ENCODE measurements at places on chromosomes 7 and 10.

GRCh38 chr7:30080818-30081217 is 52.6 kb downstream of the PLEKHA8 start:
- DNase-seq = no peak

GRCh38 chr7:155694851-155695250 is 50.4 kb downstream of the RBM33 start:
- peak; percentile 35 for DNase-seq

- no peak for DNase-seq
Measured at GRCh38 chr10:48470893-48471805, 133.7 kb downstream of the ARHGAP22 start.

DNA sequence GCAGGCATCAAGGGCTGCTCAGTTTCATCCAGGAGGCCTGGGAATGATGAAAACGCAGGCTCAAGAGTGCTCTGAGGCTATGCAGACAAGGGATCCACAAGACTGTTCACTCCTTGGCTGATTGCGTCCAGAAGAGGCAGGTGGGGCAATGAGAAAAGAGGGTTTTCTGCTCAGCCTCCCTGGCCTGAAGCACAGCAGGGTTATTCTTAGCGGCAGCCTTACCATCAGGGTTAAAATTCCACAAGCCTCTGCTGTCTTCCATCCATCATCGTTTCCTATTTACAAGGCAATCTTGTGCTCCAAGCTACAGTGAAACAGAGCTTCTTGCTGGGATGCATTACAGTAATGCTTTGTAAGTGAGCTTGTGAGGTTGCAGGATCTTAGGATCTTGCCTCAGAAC is 129.4 kb upstream of the SHH start:
- DNase-seq = no peak

- peak; percentile 69 for DNase-seq
Measured at GRCh38 chr10:34178756-34179155, 636.3 kb downstream of the PARD3 start.

GRCh38 chr10:104548090-104548489 is 93.0 kb upstream of the SORCS3 start:
- DNase-seq = peak; percentile 20

DNA sequence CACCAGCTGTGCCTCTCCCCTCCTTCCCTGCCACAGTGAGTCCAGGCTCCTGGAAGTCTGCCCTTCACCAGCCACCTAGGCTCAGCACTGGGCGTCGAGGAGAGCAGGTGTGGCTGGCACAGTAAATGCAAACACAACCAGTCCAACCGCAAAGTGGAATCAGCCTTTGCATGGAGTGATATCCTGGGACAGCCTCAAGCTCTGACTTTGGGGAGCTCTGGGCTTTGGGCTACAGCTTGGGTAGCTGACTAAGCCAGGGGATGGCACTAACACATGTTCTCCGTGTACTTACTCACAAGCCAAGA is 312.4 kb downstream of the KCNMA1 start:
- no peak for DNase-seq

DNA sequence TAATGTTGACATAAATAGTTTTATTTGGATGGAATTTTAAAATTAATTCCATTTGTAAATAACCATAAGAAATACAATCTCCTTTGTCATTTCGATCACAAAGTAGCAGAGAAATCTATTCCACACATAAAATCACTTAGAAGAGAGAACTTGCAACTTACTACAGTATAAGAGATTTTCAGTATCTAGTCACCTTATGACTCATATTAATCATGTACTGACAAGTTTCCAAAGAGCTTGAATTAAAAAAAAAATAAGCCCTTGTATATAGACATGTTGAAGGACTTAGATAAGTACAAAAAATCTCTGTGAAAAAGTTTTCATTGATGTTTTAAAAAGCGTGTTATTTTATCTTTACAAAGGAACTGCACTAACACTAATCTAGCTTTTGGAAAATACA is 207.1 kb upstream of the ETV1 start:
- DNase-seq = peak; percentile 2

- DNase-seq = peak; percentile 54
Measured at GRCh38 chr10:14296065-14296709, 34.5 kb downstream of the FRMD4A start.

GRCh38 chr10:4022473-4022872 is 237.5 kb upstream of the KLF6 start:
- peak; percentile 10 for DNase-seq

DNA sequence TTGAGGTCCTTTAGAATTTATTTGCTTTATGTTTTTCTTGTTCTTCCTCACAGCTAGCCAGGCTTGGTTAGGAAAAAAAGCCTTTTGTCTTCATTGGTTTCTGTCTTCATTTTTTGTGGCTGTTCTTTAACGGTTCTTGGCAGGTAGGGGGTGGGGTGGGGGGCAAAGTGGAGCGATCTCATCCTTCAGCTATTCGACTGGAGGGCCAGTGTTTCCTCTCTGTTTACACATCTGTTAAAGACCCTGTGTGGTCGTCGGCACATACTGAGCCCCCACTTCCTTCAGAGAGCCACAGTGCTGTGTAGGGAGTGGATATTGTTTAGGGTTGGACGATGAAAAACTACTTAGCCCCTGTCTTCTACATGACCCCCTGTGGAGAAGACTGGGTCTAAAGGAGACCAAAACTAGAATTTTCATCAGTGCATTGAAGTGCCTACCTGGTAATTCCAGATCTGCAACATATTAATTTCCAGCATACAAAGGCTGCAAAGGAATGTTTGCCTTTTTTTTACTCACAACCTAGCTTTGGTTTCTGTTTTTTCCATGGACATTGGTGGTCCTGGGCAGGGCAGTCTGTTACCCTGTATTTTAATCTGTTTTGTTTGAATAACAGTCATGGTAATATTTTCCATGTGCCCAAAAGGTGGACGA is 29.0 kb downstream of the PRPF18 start:
- peak; percentile 45 for DNase-seq

- peak; percentile 42 for DNase-seq
Measured at GRCh38 chr10:110372656-110373055, 67.9 kb upstream of the SMNDC1 start.

DNA sequence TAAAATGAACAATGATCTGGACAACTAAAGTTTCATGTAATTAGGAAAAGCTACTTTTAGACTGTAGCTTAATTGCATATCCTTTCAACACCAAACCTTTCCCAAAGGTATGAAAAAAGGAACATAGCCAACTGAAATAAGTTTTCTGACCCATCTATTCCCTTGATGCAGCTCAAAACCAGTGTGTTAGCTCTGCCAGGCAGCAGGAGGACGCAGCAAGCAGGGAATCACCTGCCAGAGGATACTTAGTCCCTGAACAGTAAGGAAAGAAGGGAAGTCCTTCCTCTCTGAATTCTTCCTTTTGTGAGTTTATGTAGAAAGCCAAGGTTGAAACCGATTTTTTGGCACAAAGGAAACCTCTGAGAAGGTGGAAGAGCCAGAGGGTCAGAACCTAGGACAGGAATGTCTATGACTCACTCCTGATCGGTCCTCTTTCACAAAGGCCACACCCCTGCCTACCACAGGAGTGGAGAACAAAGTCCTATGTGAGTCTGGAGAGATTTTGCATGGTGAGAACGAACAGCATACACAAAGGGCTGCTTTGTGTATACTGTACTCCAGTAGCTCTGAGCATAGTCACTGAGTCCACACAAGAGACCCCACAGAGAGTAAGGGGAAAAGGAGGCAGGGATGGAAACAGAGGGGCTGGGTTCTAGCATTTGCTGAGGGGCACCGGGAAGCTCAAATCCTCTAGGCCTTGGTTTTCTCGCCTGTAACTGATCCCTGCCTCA is 68.8 kb upstream of the GSDME start:
- peak; percentile 61 for DNase-seq

GRCh38 chr7:7424151-7424873 is 111.4 kb downstream of the COL28A1 start:
- DNase-seq = peak; percentile 65

GRCh38 chr10:35409094-35409582 is 72.8 kb downstream of the CCNY start:
- peak; percentile 87 for DNase-seq

DNA sequence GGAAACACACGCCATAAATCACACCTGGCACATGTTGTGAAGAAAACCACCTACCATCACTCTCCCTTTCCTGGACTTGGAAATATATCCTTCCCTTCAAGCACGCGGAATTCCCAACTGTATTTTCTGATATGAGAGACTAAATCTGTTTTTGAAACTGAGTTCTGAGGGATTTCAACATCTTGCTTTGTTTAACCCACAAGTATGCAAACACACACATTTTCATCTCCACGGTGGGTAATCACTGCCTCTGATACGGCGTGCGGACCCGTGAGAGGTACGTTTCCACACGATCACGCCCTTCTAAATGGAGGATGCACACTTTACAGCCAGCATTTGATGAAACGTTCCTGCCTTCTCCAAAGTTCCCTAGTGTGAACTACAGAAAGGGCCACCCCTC is 83.4 kb downstream of the ZRANB1 start:
- no peak for DNase-seq

- DNase-seq = no peak
Measured at GRCh38 chr7:50492770-50493519, 42.8 kb upstream of the FIGNL1 start.

DNA sequence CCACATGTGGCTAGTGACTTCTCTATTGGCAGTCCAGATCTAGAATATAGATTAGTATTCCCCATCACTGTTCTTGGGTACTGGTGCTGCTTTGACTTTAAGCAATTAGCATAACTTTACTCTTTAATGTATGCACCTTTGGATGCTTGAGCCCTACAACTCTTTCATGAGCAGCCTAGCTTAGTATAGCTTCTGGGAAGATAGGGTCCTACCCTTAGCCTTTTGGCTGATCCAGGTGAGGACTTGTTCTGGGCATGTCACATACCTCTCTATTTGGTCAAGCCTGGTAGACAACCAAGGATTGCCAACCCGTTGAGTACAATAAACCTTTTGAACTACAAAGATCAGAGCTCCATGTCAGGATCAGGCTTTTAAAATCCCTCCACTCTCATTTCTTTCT is 17.7 kb downstream of the PCGF5 start:
- DNase-seq = no peak

DNA sequence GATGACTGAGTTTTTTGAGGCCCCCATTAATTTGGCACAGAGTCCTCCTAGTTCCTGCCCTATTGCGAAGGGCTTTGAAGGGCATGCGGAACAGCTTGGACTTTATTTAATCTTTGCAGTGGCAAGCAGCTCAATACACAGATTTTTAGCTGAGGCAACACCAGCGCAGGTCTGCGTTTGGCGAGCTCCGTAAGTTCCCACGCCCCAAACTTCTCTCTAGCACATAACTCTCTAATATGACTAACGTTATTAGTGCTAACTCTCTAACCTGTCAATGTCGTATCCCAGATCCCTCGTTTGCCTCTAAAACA is 366 bp upstream of the TAF3 start:
- no peak for DNase-seq

DNA sequence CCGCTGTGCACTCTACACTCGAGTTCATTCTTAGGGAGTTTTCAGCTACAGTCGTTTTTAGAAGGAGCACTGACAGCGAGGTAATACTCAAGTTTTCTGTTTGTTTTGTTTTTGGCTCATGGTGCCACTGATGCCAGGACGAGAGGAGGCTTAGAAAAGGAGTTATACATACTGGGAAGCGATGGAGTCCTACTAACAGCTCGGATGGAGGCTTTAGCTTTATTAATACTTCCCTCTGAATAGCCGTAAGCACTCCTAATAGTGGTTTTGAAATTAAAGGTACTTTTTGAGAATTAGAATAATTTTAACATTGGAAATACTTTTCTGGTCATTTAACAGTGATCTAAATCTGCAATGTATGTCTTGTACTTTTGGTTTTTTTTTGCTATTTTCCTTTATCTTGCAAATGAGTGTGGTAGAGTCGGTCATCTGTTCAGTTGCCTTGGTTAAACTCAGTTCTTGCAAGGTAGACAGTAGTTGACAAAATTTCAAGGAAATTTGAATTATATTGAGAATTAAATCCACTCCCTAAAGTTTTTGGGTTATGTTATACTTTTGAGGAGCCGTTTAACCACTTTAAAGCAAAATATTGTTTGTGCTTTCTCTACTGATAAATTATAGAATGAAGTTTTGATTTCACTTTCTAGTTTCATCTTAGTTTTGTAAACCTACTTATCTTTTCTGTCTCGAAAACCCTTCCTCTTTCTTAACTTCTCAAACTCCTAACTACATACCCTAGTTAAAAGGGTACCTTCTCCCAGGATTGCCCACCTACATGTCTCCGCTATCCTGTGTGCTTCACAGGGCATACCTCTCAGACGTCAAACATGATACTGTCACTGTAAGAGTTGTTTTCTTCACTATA is 1.5 kb downstream of the HBP1 start:
- no peak for DNase-seq

- DNase-seq = no peak
Measured at GRCh38 chr7:14714161-14714728, 188.3 kb downstream of the DGKB start.

GRCh38 chr10:86646532-86646931 is 7.8 kb upstream of the OPN4 start:
- DNase-seq = no peak

- no peak for DNase-seq
Measured at GRCh38 chr10:122199070-122199469, 72.0 kb upstream of the BTBD16 start.

- no peak for DNase-seq
Measured at GRCh38 chr7:45145881-45146280, 11.7 kb upstream of the RAMP3 start.

- DNase-seq = peak; percentile 27
Measured at GRCh38 chr7:47796347-47796746, 151.9 kb downstream of the PKD1L1 start.

DNA sequence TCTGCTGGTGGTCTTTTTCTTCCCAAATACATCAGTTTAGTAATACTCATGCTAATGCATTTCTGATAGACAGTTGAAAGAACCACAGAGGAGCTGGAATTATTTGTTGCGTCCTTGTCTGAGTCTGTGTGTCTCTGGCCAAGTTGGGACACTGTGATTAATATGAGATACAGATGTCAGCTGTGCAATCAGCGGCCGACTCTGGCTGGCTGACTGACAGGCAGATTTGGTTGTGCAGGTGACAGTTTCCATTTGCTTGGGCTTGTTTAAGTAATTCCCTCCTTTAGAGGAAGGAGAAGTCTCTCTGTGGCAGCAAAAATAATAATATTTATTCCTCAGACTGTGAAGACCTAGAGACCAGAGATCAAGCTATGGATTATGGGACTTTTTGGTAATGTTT is 176.2 kb upstream of the CHRM2 start:
- DNase-seq = no peak

DNA sequence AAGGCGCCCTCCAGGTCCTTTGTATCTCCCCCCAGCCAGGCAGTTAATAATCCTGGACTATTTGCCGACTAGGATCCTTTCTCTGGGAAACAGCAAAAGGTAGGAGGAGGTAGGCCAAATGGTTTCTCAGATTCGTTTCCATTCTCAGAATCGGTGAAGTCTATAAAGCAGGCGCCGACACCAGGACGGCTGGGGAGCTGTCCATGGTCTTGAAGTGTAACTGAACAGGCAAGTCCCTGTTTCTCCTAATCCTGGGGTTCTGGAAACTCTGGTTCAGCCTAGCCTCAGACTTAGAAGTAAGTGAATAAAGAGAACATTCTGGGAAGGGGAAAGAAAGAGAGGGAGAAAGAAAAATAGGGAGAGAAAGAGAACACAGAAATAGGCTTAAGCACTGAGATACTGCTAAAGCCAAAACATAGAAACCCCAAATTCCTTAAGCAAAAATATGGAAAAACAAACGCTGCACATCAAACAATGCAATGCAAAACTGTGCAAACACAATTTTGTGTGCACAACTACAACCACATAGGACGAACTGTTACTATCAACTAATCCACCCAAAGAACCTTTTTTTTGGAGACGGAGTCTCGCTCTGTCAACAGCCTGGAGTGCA is 11.1 kb upstream of the INA start:
- DNase-seq = peak; percentile 70

- no peak for DNase-seq
Measured at GRCh38 chr7:38978491-38978890, 782 bp downstream of the POU6F2 start.

GRCh38 chr10:60236869-60237524 is 152.7 kb downstream of the ANK3 start:
- DNase-seq = peak; percentile 38

Data from fibroblast of skin of back (primary cell).